Immature natural killer cell (primary cell): ENCODE measurements at places on chromosomes 6 and 20.

DNA sequence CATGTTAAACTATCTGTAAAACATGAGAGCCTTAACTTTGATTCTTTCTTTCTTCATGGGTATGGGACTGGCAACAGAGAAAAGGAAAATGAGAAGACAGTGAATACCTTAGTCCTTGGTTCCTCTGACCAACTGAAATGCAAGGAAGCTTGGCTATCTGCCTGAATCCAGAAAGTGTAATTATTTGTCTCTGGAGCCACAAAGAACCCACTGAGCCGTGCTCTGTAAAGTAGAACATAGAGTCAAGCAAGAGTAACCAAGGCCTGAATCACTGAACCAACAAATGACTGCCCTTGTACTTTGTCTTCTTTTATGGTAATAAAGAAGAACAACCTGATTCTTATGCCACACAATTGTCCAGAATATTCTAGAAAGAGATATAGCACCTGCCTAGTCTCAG is 27.6 kb downstream of the PKHD1 start:
- DNase-seq: no peak

DNA sequence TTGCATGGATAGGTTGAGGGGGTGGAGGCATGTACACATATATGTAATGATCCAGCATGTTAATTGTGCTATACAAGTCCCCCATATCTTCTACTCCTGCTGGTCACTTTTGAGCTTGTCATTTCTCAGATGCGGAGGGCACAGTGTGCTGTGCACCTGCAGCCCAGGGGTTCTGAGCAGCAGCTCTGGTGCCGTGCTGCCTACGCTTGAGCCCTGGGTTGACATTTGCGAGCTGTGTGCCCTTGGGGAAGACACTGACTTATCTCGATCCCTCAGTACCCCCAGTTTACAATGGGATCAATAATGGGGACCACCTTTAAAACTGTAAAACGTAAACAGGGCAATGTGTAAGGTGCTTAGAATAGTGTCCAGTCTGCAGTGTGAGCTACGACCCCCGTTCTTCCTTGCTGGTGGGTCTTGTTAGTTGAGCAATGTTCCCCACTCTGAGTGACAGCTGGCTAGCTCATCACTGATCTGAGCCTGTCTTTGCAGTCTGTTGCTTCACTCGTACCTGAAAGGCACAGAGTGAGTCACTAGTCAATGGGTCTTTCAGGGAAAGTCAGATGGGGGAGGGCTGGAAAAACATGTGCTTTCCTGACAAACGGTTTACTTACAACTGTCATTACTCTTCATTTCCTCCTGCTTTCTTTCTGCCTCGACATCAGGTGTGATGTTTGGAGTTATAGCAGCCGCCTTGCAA is 91.7 kb downstream of the SLC2A10 start:
- no peak for DNase-seq

DNA sequence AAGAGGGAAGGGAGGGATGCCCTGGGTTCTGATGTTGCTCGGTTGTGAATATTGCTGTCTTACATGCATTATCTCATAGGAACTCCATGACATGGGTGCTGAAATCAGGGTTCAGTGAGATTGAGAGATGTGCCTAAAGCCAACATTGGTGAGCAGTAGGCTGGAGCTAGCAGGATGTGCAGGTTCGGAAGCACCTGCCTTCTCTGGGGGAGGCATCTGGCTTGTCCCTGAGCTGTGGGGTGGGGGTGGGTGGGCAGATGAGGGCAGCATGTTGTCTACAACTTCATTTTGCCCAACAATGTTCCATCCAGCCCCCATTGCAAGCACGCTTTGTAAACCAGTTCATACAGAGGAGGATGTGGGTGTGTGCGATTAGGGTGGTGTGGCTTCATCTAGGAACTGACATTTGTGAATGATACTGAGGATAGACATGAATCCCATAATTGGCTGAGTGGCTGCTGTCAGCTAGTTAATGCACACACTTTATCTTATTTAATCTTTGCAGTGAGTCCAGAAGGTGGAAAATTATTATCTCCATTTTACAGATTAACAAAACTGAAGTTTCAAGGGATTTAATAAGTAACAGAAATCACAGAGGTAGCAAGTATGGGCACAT is 119.4 kb downstream of the SYNDIG1 start:
- DNase-seq: no peak

GRCh38 chr6:149364557-149364956 is 35.5 kb upstream of the SUMO4 start:
- DNase-seq: no peak

DNA sequence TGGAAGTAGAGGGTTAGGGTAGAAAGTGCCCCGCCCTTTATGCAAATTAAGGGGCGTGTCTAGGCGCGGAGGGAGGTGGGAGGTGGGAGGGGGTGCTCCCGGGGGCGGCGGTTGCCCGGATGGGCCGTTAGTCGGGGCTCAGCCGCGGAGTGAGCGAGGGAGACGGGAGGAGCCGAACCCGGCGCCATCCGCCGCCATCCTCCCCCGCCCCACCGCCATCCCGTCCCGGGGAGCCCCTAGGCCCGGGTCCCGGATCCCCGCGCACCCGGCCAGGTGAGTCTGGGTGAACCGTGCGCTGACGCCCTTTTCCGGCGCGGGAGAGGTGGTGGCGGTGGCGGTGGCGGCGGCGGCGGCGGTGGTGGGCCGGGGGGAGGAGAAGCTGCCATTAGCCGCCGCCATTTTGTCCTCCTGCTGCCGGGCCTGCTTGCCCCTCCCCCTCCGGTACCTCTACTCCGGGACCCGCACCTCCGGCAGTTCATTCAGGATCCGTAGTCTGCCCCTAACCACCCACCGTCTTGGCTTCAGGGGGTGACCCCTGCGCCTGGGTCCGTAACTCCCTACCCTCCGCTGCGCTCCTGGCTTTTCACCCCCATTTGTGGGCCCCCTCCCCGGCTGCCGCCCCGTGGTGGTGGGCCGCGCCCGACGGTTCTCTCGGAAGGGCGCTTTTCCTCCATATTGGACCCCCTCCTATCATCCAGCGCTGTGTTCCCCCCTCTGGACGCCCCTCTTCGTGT is at the start of gene PRRC2A:
TSS of gene PRRC2A (plus strand) at position 130 of the 734 bp plus-strand sequence. CDS start 2,075 bp downstream, outside the sequence.
- DNase-seq: no peak

- no peak for DNase-seq
Observed at GRCh38 chr6:37242429-37243052, 15.0 kb upstream of the TBC1D22B start.
